ENCODE measurements at places on chromosomes 12 and 14.

DNA sequence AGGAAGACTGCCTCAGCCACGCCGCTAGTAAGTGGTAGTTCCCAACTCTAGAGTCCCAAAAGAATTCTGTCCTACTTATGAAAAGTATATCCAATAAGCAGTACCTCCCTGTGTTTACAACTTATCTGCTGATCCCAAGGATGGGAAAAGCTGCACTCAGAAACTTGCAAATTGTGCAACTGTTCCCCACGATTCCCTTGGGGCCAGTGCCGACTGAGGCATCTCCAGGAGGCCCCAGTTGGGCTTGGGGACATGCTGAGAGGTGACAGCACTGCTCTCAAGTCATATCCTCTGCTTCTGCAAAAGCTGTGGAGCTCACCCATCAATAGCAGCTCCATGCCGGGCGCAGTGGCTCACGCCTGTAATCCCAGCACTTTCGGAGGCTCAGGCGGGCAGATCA, 23.7 kb downstream of the SPRING1 start:
- no peak for DNase-seq

DNA sequence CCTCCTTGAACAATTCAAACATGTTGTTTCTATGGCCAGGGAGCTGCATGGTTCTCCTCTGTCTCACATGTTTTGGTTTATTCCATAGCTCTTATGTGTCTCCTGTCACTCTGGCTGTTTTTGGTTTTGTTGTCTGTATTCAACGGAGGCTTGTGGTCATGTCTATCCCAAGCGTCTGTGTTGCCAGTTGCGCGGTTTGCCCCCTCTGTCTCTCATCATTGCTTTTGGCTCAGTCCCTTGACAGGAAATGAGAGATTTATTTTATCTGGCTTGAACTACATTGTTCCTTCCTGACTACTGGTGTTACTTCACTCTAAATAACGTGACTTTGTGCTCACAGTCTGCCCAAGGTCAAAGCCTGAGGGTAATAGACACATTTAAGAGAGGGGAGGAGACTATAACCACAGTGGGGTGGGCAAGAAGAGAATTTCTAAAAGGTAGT, 96.4 kb upstream of the SOX5 start:
- DNase-seq: no peak

- no peak for DNase-seq
Observed at GRCh38 chr12:51399891-51400290, 8.7 kb upstream of the GALNT6 start.

DNA sequence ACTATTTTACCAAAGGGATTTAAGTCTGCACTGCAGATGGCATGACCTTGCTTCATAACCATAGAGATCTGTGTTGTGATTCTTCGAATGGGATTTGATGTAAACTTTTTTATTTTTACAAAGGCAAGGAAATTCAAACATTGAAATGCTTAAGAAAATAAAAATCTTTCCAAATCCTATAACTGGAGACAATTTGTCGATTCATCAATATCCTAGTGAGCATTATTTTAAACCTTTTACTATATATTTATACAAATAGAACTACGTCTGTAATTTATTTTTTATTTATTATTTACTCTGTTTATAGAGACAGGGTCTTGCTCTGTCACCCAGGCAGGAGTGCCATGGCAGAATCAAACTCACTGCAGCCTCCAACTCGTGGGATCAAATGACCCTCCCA, 14.3 kb upstream of the SCAF11 start:
- no peak for DNase-seq

- DNase-seq: no peak
Observed at GRCh38 chr12:19515179-19515578, 75.9 kb downstream of the AEBP2 start.
